ENCODE measurements at places on chromosomes 2 and 18.

DNA sequence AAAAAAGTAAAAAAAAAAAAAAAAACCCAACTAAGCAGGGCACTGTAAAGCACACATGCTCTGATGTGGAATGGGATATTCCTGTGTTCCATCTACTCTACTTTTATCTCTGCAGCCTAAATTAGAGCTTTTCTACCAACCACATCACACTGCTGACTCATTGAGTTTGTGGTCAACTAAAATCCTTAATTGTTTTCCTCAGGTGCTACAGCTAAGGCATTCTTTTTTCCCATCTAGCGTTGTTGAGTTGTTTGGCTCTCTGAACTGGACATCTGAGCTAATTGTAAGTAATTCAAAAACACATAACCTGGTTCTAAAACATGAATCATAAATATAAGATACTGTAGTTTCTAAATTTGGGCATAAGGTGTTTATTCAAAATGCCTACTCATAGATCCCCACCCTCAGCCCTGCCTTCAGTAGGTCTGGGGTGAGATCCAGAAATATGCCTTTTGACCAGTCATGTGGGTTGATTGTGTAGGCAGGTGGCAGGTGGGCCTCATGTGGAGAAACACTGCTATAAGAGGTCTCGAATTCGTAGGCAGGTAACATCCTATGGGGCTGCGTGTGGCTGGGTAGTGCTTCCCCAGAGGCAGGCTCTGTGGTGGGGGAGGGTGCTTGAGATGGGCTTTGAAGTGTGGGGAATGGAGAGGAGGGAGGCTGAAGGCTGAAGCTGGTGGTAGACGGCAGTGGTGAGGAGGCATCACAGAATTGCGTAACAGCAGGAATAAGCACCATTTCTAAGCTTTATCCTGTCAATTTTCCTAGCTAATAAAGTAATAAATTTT, 27.2 kb downstream of the ANKRD29 start:
- no peak for DNase-seq

- DNase-seq: no peak
Observed at GRCh38 chr2:23541503-23542229, 156.7 kb downstream of the KLHL29 start.

DNA sequence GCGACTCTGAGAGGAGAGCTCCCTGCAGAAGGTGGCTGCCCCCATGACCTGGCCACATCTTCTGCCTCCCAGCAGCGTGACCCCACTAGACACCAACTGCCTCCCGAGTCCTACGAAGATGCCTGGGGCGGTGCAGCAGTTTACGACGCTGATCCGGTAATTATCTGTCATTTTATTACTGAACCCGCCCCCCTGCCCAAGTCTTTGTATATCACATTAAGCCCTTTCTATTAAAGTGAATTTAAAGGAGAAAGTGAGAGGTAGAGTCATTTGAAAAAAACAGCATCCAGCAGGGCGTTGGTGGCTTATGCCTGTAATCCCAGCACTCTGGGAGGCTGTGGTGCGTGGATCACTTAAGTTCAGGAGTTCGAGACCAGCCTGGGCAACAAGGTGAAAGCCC, 33.4 kb downstream of the ABCG8 start:
- no peak for DNase-seq

DNA sequence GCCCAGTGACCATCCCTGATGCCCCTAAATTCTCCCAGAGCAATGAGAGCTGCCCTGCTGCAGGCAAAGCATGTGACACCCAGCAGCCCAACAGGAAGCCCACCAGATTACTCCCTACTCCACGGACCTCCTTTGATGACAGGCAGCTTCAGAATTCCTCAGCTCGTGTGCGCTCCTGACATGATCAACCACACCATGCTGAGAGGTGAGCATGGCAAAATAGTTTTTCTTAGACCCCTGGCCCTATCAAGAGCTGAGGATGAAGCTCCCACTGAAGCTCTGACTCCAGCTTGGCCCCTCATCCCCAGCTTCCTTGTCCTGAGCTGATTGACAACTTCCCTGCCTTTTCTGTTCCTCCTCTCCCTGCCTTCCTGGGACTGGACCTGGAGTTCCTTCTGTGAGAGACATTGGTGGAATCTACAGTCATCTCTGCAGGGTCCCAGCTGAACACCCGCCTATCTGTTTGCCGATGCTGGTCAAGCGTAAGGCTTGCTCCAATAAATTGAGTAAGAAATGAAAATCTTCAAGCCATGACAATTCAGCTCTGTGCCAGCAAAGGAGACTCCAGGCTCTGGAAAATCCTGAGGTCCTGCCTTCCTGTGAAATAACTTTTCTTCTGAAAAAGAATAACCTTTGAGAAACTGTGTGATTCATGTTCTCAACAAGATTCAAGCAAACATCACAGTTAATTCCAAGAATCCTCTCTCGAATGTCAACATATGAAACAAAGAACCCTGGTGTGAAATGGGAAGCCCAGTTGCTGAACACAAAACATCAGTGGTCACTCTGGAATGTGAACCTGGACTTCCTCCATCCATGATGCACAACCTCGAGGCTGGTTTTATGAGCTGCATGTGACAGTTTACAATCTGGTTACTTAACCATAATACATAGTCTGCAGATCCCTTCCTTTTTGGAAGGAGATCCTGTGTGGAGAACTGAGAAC, 201.1 kb downstream of the SPP2 start:
- DNase-seq: peak; percentile 48

GRCh38 chr2:29322011-29322410, 206.8 kb downstream of the CLIP4 start:
- no peak for DNase-seq

DNA sequence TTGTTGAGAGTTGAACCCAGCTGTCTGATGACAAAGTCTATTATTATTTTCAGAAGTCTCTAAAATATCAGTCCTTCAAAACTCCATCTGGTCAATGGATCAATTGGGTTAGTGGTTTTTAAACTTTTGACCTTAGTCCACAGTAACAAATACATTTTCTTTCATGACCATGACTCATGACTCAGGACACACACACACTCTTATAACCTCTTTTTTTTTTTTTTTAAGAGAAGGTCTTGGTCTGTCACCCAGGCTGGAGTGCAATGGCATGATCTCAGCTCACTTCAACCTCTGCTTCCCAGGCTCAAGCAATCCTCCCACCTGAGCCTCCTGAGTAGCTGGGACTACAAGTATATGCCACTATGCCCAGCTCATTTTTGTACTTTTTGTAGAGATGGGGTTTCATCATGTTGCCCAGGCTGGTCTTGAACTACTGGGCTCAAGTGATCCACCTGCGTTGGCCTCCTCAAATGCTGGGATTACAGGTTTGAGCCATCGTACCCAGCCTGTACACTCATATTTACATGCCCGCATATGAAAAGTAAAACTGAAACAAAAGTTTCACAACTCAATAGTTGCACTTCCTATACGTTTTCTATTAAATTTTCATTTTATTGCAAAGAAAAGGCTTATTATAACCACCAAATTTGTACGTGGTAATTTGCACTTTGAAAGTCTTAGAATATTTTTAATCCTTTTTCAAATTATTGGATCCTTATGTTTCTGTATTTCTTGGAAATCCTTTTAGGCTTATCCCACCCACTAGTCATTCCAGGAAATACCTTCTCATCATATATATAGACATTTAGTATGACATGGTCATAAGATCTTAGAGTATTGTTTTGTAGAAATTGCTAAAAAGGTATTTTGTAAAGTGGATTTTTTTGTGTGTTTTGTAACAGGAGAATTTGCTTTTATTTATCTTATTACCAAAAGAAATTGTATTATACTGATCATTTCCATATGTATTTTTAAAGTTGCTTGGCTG, 199.0 kb downstream of the LPIN1 start:
- no peak for DNase-seq

DNA sequence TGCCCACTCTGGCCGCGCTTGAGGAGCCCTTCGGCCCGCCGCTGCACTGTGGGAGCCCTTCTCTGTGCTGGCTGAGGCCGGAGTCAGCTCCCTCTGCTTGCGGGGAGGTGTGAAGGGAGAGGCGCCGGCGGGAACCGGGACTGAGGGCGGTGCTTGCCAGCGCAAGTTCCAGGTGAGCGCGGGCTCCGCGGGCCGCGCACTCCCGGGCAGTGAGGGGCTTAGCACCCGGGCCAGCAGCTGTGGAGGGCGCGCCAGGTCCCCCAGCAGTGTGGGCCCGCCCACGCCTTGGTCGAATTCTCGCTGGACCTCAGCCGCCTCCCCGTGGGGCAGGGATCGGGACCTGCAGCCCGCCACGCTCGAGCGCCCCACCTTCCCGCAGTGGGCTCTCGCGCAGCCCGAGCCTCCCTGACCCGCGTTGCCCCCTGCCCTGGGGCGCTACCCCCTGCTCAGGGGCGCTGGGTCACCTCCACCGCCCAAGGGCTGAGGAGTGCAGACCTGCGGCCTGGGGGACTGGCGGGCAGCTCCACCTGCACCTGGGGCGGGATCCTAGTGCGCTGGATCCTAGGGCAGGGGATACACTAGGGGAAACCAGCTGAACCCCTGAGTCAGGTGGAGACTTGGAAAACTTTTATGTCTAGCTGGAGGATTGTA, 97.3 kb downstream of the CD8B2 start:
- DNase-seq: no peak

DNA sequence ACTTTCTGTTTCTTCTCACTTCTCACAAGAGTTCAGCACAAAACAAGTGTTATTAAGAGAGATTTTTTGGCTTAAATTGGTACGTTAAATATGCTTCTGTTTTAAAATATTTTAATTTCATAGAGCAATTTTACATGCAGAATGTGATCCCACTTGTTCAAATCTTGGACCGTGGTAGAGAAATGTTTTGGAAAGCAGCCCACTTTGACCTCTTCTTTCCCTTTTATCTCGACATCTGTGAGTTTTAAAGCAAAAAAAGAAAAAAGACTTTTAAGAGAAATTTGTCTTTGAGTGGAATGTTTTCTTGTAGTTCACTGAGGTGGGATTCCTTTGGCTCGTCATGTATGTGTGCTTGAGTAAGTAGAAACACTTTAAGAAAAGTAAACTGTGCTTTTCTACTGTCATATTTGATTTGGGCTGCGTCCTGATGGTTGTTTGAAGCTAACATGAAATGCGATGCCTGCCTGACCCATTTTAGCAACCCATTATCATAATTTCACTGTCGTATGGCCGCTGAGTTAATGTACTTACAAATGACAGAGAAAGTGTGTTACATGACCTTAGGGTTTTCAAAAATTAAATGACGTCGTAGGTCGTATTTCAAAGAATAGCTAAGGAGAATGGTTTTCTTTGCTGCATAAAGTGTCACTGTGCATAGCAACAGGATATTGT, 54.5 kb downstream of the TSHZ1 start:
- DNase-seq: no peak

- no peak for DNase-seq
Observed at GRCh38 chr18:24539866-24540617, 79.6 kb downstream of the HRH4 start.

DNA sequence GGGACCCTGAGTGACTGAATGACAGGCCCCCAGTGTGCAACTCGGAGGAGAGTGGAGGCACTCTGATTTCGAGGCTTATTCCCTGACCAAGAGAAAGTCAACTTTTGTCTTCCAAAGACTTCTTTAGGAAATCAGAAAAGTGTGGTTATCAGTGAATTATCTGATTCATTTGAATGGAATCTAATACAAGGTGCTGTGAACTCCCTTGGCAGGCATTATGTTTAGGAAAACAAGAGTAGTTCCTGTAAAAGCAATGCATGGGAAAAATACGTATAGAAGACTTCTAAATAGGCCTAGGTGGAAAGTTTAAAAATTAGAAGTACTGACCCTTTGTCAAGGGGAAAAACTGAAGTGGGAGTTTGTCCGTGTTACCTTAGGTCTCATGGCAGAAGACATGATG, 269.4 kb downstream of the GBX2 start:
- DNase-seq: no peak
